ENCODE measurements at places on chromosomes 12 and 14.

GRCh38 chr12:41206298-41206697, 18.2 kb downstream of the PDZRN4 start:
- no peak for DNase-seq

DNA sequence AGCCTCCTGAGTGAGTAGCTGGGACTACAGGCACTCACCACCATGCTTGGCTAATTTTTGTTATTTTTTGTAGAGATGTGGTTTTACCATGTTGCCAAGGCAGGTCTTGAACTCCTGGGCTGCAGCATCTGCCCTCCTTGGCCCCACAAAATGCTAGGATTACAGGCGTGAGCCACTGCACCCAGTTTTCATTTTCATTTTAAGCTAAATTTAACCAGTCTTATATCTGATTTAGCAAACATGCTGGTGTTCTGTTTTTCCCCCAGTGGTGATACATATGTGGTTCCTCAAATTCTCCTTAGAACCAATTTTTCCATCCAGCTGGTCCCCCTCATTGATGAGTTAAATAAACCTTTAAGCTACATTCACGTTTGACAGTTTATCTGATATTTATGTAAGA, 43.8 kb upstream of the BICD1 start:
- no peak for DNase-seq

GRCh38 chr12:45170456-45171042, 45.3 kb upstream of the ANO6 start:
- DNase-seq = peak; percentile 73

- DNase-seq = no peak
Measured at GRCh38 chr12:16329594-16329993, 17.9 kb upstream of the MGST1 start.

- DNase-seq = no peak
Measured at GRCh38 chr14:89827265-89827664, 127.3 kb downstream of the EFCAB11 start.

- DNase-seq = no peak
Measured at GRCh38 chr14:43647302-43647701, 859.8 kb downstream of the FSCB start.

- no peak for DNase-seq
Measured at GRCh38 chr12:18332173-18332572, 70.9 kb downstream of the PIK3C2G start.

Data from activated naive CD8-positive, alpha-beta T cell treated with anti-CD3 and anti-CD28 coated beads, Interleukin-2, amount 10 ng/mL, durations not matched to agents 7 days and 5 days (primary cell).